Stimulated activated CD8-positive, alpha-beta memory T cell treated with anti-CD3 and anti-CD28 coated beads, Interleukin-4, amount 100 ng/mL, for 1 hour (primary cell): ENCODE measurements at places on chromosomes 7 and 10.

- no peak for DNase-seq
Measured at GRCh38 chr10:78895469-78895868, 173.3 kb upstream of the ZMIZ1 start.

GRCh38 chr10:60073397-60073780, 167.0 kb upstream of the CCDC6 start:
- no peak for DNase-seq

DNA sequence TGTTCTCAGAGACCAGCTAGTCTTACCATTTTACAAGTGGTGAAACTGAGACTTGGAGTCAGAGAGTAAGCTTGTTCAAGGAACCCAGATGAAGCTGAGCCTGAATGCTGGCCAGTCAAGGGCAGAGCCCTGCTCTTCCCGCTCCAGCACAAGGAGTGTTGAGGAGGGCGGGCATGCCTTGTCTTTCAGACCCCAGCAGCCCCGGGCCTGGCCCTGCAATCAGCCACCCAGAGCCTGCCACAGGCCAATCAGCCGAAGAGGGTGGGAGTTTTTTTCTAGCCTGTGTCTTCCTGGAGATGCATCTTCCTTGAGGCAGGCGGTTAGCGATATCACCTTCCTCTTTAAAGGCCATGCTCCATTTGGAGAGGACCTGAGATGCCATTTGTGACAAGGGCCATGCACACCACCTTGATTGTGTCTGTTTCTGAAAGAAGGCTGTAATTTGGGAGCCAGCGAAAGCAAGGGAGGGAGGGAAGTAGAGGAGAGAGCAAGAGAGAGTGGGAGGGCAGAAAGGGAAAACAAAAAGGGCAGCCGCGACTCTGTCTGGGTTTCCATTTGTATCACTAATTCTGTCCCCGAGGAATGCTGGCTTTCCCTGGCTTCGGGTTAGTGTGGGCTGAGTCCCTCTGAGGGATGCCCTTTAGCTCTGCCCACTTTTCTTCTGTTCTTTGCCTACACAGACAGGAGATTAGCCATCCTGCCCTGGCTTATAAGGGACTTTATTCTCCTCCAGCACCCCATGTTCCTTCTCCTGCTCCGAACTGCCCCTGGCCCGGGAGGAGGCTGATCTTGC, 8.0 kb downstream of the CDH23 start:
- no peak for DNase-seq

DNA sequence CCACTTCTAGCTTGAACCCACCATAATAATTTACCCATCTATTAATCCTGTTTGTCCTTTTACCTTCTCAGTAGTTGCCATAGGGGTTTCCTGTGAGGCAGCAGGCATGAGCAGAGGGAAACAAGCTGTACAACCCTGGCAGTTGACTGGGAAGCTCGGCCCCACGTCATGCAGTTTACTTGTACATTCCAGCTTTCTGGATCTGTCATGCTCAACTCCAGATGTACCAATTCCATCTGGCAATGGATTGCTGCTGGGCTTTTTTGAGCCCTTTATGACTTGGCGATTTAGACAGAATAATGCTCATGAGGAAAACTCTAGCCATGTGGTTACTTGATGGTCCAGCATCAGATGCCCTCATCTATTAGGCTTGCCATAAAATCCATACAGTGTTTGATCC, 112.5 kb downstream of the GNAI1 start:
- no peak for DNase-seq

- no peak for DNase-seq
Measured at GRCh38 chr10:13302821-13303555, 3.1 kb upstream of the PHYH start.
